ENCODE measurements at places on chromosomes 5 and 9. TPM values are rescaled to one million over a fixed set of nuclear protein-coding genes. Genes with fewer than 3 reads are reported as not detected.

The CKMT2 gene
- not detected for total RNA-seq

The ITGA2 gene
- 6.2 TPM for total RNA-seq

The ASPN gene
- not detected for total RNA-seq

The PRELID1 gene
- 372 TPM for total RNA-seq

The IFNA5 gene
- not detected for total RNA-seq

The CBY3 gene
- total RNA-seq = 0.96 TPM

The GPBP1 gene
- 78.5 TPM for total RNA-seq

The PLK2 gene
- 2.4 TPM for total RNA-seq

The OR1J2 gene
- total RNA-seq = not detected

The PTPN3 gene
- 0.51 TPM for total RNA-seq

The CORO2A gene
- total RNA-seq = 6.0 TPM

The SPATA31E1 gene
- not detected for total RNA-seq

The N4BP3 gene
- total RNA-seq = 6.9 TPM

The TMEM203 gene
- 47.0 TPM for total RNA-seq

The ADAMTS13 gene
- 1.4 TPM for total RNA-seq

The PRRC1 gene
- total RNA-seq = 39.2 TPM

The ARHGEF39 gene
- 12.6 TPM for total RNA-seq

The NAIF1 gene
- total RNA-seq = 15.1 TPM

The AQP7 gene
- total RNA-seq = not detected

The HACD4 gene
- total RNA-seq = 4.6 TPM

The CNTNAP3B gene
- not detected for total RNA-seq

The PCDHA6 gene
- total RNA-seq = not detected

The PLPPR1 gene
- total RNA-seq = not detected

The HAVCR1 gene
- not detected for total RNA-seq

The GPR151 gene
- not detected for total RNA-seq

The UBTD2 gene
- total RNA-seq = 7.7 TPM

The SHROOM1 gene
- 1.9 TPM for total RNA-seq

The WWC1 gene
- 3.2 TPM for total RNA-seq

The WDR38 gene
- not detected for total RNA-seq

The LAMC3 gene
- 0.19 TPM for total RNA-seq

The SPINK6 gene
- total RNA-seq = not detected

The ZNF354C gene
- 6.1 TPM for total RNA-seq

The SLC36A3 gene
- total RNA-seq = not detected

The NTNG2 gene
- total RNA-seq = 1.2 TPM

The PCDHB11 gene
- total RNA-seq = not detected

The SLC34A3 gene
- not detected for total RNA-seq

The MARCOL gene
- not detected for total RNA-seq

The CFAP157 gene
- not detected for total RNA-seq

The FGF18 gene
- not detected for total RNA-seq

The TBC1D9B gene
- 94.2 TPM for total RNA-seq

The PCDHGA5 gene
- total RNA-seq = 0.13 TPM

The LTC4S gene
- 0.55 TPM for total RNA-seq

The MYOZ3 gene
- total RNA-seq = not detected

The CLIC3 gene
- total RNA-seq = not detected
